Muscle of arm (tissue), 14 donors: ENCODE measurements at places on chromosomes 2 and 18.
A peak's percentile ranks its signal among the peaks of the same experiment; 100 is the strongest.

DNA sequence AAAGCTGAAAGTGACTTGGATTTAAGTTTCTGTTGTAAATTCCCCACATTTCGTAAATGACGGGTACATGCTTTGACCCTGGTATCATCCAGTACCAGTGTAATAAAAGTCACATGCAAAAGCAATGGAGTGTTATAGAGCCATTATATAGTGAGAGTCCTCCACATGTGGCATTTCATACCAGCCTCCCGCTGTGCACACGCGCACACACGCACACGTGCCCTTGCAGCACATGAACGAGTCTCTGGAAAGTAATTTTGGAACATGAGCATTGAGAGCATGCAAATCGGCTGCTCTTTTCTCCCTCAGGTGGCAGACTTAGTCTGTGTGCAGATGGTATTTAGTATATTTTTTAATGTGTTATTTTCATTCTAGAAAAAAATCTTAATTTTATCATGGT lies 198.1 kb downstream of the ZNF407 start:
- DNase-seq = no peak

DNA sequence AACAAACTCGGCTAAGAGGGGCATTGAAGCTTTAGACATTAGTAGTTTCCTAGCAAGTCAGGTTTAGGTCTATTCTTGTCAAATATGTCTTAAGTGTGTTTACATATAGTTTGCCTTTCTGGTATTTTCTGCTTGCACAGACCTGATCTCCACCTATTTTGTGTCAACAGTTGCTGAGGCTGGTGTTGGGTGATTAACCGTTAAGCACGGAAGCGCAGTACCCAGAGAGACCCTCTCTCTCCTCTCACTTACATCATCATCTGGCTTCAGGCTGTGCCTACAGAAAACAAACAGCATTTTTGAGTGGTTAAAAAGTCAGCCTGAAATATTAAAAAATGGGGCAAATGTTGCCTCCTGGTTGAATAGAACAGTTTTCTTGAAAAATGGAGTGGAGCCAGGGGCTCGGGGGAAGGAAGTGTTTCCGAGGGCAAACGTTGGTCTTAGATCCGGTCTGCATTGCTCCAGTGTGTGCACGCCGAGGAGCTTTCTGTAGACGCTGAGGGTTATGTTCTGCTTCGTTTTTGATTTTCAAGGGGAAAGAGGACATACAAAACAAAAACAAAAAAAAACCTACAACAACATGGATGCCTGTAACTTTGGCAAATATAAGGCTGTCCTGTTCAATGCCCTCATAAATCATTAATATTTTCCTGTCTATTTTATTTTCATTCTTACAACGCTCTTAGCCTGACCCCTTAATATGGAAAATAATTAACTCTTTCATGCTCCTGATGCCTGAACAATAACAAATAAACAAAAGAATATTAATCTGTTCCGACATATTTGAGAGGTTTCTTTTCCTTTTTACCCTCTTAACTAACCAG lies 120.8 kb downstream of the MEIS1 start:
- peak; percentile 64 for DNase-seq

DNA sequence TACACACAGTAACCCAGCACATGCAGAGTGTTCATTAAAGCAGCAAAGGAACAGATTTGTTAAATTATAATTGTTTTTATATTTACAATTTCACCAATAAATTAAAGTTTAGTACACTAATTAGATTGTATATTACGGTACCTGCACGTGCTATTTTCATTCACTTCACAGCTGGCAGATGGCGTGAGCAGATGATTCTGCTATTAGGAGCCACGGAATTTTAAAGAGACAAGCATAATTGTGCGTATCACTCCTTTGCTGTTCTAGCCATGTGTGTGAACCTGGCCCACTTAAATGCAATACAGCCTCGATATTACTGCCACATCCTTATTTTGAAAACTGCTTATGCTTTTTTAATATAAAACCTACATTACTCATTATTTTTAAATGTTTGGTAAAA lies 332.8 kb upstream of the SOX11 start:
- DNase-seq = no peak

GRCh38 chr2:239124152-239124899 lies 276.4 kb downstream of the TWIST2 start:
- DNase-seq = no peak

DNA sequence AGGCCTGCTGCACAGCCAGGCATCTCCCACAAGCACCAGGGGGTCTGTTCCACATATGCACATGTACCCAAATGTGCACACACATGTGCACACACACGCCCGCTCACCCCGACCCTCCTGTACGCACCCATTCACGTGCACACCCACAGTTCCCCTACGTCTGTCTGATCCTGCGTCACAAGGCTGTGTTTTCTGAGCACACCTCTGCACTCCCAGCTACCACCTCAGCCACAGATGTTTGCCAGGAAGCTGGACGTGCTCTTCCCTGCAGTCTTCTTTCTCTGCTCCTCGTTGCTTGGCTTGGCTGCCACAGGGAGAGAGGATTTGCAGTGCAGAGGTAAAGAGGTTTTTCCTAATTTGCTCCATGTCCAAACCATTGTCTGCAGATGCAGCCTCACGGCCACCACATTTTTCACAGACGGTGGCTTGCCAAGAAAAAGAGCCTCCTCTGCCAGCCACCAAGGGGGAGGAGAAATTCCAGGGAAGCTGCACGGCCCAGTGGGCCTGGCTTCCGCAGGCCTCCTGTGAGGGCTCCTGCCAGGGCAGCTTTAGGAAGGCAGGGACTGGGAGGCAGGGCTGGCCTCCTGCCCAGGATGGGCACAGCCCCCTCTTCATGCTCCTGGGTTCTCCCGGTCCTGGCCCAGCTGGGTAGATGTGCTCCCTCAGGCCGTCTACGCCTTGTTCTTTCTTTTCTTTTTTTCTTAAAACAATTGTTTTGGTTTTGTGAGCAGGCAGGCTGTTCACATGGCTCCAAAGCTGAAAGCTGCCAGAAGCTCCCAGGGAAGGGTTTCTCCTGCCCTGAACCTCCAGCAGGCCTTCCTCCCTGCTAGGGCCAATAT lies 29.3 kb upstream of the HS6ST1 start:
- peak; percentile 76 for DNase-seq

DNA sequence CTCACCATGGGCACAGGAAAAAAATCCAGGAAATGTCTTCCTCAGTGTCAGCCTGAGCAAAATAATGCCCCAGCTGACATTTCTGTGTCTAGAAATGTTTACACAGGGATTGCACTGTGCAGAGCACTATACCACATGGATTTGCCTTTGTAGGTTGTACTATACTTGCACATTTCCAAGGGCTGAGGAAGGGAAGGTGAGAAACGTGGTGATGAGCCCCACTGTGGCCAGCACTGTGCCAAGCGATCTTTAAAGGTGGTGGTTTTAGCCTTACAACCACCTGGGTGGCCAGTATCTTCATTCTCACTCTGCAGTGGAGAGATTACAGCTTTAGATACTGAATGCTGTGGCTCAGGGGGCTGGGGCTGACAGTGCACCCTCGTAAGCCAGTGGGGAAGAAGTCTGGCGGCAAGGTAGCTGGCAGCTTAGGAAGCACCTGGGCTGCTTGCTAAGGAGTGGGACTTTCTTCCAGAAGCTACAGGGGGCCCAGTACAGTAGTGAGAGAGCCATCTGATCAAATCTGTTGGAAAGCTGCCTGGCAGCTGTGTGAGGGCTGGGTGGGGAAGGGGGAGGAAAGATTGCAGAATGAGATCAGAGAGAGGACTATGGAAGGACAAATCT lies 81.4 kb upstream of the MSH2 start:
- DNase-seq = no peak

GRCh38 chr2:219163156-219163555 lies 2.5 kb upstream of the NHEJ1 start:
- DNase-seq = no peak

DNA sequence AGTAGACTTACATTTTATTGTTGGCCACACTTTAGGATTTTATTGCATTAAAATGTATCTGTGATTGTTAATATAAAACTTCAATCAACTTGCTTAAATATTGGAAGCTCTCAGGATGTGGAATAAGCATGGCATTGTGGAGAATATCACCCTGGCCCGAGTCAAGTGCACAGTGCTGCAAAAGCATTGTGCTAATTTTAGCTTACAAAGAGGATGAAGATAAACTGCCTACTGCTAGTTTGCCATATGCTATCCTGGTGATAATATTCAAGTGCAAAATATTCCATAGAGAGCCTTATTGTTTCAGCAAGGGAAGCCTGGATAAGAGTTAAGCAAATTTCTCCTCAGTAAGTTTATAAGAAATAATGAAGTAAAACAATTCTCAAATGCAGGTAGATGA lies 54.5 kb downstream of the MEIS1 start:
- no peak for DNase-seq

GRCh38 chr2:181784556-181784955 lies 104.2 kb upstream of the NEUROD1 start:
- no peak for DNase-seq

DNA sequence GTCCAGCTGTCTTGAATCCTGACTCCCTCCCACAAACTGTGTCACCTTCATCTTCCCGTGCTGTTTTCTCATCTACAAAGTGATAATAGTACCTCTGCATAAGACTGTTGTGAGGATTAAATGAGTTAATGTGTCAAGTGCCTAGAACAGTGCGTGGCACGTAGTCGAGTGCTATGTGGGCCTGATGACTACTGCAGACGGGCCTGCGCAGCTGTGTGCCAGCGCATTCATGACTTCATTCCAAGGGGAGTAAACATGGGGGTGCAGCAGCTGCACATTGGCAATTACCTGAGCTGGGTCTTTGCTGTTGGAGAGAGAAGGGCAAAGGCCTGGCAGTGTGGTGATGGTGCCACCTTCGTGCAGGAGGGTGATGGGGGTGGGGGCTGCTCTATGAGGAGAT lies 5.0 kb downstream of the TEX44 start:
- DNase-seq = no peak
